GM04503 (cell line): ENCODE measurements at places on chromosomes 7 and 10.

- DNase-seq = peak; percentile 55
These were observed 177.9 kb upstream of the BET1 start for GRCh38 chr7:94182066-94182465.

DNA sequence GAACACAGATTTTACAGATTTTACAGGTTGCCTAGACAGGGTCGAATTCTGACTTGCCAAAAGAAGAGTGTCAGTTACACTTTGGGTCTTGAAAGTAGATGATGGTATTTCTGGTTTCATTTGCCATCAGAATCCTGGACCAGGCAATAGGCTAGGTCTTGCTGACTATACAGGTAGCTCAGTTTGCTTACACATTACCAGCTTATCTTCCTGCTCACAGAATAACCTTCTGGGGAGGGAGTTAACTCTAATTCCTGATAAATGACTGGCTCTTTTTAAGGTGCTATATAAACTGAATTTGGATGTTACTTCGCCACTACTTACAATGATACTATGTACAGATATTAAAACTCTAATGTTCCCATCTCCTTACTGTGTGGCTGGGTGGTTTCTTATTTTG lies 39.8 kb downstream of the GBF1 start:
- DNase-seq = no peak

DNA sequence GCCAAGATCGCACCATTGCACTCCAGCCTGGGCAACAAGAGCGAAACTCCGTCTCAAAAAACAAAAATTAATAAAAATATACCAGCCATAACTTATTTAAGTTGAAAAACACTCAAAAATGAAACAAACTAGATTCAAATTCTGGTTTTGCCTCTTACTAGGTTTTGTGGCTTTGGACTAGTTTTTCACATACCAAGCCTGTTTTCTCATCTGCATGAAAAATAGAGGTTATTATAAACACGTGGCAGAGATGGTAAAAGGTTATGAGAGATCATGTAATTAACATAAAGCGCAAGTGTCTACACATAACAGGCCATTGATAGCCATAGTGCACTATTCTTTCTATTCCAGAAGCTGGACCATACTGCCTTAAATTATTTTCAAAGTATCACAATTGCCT lies 35.5 kb upstream of the CABCOCO1 start:
- DNase-seq = no peak

GRCh38 chr7:100126931-100127865 lies at the start of gene MBLAC1:
Gene MBLAC1, plus strand, starts transcription at chr7:100126967. Its CDS starts 429 bp downstream, at chr7:100127396.
- peak; percentile 65 for DNase-seq

DNA sequence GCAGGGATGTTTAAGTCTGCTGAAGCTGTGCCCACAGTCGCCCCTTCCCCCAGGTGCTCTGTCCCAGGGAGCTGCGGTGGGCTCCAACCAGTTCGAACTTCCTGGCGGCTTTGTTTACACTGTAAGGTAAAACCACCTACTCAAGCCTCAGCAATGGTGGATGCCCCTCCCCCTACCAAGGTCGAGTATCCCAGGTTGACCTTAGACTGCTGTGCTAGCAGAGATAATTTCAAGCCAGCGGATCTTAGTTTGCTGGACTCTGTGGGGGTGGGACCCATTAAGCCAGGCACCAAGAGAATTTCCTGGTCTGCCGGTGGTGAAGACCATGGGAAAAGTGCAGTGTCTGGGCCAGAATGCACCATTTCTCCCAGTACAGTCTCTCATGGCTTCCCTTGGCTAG lies 56.0 kb downstream of the CCDC7 start:
- no peak for DNase-seq

GRCh38 chr10:129967579-129968019 lies 3.5 kb upstream of the EBF3 start:
- no peak for DNase-seq

- peak; percentile 54 for DNase-seq
These were observed 21.0 kb upstream of the CCDC71L start for GRCh38 chr7:106681815-106682495.

DNA sequence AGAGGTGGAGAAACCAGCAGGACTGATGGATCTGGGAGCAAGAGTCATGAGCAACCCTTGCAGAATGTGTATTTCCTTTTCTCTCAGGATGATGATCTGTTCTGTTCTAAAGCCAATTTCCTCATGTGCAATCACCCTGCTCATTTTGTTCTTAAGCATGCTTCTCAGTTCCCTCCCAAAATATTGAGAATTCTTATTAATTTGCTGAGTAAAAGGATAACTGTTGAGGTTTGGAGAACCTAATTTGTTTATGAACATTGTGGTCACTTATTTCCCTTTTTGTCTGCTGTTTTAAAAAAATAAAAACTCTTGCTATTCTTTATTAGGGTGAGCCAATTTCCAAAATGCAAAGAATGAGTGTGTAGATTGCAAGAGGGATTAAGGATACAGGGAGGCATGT lies 106.8 kb downstream of the APBB1IP start:
- DNase-seq = no peak

- no peak for DNase-seq
These were observed 50.3 kb downstream of the SRRM3 start for GRCh38 chr7:76252021-76252420.

GRCh38 chr7:66279912-66280311 lies 74.8 kb downstream of the TPST1 start:
- no peak for DNase-seq

GRCh38 chr10:23899166-23899565 lies 309.8 kb upstream of the KIAA1217 start:
- no peak for DNase-seq

- no peak for DNase-seq
These were observed 349.5 kb downstream of the CALN1 start for GRCh38 chr7:72062666-72063065.

DNA sequence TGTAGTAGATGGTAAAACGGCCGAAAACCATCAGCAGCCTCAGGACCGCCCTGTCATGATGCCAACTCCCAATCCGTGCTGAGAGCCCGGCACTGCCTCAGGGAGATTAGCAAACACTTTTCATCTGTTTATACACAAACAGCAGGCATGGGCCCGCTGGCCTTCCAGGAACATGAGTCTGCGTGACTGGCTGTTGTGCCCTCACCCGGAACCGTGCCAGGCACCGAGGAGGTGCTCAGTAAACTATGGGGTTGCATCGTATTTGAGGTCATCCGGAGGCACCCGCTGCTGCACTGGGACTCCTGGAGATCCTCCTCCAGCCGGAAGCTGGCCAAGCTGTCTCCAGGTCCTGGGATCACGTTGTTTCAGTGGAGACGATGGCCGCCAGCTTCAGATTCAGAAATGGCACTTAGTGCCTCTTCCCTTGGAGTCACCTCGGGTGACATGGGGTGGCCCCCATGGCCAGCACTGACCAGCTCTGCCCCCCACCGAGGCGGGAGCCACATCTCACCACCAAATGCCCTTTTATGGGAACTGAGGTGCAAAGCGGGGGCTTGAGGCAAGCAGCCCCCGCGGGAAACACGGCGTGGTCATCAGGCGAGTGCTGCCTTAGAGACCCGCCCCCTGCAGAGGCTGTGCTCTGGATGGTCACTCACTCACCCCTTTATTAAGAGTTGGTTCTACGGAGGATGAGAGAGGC lies 585.9 kb downstream of the PTPRN2 start:
- no peak for DNase-seq

DNA sequence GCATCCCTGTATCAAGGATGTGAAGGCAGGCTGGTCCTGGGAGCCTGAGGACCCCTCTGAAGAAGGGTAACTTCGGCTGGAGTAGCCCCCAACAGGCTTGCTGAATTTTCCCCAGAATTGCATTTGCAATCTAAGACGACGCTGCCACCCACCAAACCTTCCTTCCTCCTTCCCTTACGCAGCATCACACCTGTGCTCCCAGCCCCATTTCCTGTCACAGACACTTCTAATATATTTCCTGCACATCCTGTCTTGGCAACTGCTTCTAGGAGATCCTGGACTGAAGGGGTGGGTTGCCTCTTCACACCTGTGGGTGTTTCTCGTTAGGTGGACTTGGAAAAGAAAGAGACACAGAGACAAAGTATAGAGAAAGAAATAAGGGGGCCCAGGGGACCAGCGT lies 9.4 kb upstream of the PGAM1 start:
- DNase-seq = no peak

GRCh38 chr7:1270181-1270580 lies 37.5 kb downstream of the UNCX start:
- DNase-seq = no peak

GRCh38 chr7:128066858-128067257 lies 35.6 kb upstream of the LRRC4 start:
- DNase-seq = no peak

GRCh38 chr7:21753071-21753470 lies 192.6 kb downstream of the CDCA7L start:
- no peak for DNase-seq

DNA sequence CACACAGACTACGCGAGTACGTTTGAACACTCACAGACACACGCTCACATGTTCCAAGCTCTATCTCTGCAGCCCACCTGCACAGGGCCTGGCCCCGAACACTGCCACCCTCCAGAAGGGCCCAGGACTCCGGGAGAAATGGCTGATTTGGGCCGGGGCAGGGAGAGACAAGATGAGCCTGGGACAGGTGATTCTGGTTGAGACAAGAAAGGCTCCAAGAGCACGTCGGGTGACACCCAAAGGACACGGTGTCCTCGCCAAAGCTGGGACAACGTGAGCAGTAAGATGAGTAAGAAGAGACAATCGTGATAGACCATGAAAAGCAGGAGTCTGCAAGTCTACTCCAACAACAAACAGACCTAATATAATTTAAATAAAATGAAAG lies 9.2 kb downstream of the GPER1 start:
- no peak for DNase-seq

- DNase-seq = no peak
These were observed 46.9 kb upstream of the SEPTIN7 start for GRCh38 chr7:35753761-35754603.

DNA sequence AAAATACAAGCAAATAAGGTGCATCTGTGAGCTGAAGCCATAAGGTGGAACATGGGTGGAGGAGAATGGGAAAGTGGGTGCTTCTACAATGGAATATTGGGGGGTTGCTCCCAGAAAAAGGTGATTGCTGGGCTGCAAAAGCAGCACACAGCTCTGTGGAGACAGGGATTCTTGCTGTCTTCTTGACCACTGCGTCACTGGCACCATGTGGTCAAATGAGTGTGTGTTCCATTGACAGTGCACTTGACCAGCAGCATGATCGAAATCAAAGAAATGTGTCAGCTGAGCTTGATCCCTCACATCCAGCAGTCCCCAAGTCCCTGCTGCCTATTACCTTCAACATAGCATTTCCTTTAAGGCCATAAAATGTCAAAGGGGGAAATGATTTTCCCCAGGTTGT lies 56.2 kb downstream of the GPR26 start:
- no peak for DNase-seq

DNA sequence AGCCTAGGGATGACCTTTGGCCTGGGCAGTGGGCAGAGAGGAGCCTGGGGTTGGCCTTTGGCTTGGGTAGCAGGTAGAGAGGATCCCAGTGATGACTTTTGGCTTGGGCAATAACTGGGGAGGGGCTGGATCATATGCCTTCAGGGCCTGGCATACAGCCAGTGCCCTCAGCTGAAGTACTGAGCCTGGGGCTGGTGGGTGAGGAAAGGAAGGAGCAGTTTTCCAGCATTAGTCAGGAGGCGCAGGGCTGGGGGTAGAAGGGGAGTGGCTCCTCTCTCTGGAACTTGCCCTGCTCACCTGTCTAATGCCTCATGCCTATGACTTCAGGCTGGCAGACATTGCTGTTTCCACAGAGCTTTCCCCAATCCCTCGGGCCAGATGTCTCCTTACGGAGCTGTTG lies 15.2 kb upstream of the COMTD1 start:
- DNase-seq = no peak

DNA sequence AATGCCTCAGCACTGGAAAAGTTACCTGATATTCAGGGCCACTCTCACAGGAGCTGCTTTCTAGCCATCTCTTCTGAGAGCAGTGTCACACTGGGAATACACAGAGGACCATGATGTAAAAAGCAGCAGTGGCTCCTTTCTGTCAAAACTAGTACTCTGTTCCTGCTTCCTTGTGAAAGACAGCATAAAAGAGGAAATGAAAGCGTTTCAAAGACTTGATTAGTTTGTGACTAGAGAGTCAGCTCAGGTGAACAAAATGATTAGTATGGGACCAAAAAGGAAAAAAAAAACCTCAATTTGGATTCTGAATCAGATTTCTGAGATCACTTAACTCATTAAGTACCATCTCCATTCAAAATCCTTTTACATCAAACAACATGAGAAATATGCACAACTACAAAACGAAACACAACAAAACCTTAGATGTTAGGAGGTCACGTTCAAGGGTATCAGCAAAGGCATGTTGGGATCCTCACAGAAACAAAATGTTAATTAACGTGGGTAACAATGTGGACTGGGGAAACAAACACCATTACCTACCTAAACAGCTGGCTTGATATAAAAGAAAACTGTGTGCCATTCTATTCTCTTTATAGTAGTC lies 103.7 kb downstream of the MACC1 start:
- no peak for DNase-seq

DNA sequence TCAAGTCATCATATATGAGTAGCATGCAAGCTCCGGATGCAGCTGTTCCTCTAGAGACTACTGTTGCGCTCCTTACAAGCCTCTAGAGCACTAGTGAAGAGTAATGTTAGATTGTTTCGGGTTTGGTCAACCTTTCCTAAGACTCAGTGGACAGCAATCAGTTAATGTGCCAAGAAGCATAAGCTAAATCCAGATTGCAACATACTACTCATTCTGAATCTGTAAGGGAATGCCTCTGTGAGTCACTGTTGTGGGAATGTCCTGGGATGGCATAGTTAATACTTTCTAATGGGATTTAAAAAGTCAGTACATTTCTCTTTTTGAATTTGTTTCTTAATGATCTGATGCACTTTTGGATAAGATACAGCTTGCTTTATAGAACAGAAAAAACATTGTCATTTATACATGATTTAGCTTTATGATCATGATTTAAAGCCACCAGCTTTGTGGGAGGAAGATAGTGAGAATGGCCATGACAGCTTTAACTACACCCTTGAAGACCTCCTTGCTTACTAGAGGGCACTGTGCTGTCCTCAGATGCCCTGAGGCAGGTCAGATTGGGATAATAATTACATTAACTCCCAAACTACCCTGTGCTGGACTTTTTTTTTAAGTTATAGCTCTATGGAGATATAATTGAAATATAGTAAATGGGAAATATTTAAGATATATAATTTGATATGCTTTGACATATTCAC lies 138.4 kb downstream of the SDK1 start:
- peak; percentile 1 for DNase-seq

- peak; percentile 43 for DNase-seq
These were observed at the start of gene GCC1 for GRCh38 chr7:127585044-127585953. Gene GCC1, minus strand, starts transcription at chr7:127585596. Its CDS starts 414 bp downstream, at chr7:127585182.

- DNase-seq = no peak
These were observed 882 bp downstream of the DLX6 start for GRCh38 chr7:97006055-97006815.
